T-helper 9 cell (primary cell): ENCODE measurements at places on chromosomes 5 and 9.

- DNase-seq, result no peak
Measured at GRCh38 chr5:39473156-39473775, 48.5 kb upstream of the DAB2 start.

DNA sequence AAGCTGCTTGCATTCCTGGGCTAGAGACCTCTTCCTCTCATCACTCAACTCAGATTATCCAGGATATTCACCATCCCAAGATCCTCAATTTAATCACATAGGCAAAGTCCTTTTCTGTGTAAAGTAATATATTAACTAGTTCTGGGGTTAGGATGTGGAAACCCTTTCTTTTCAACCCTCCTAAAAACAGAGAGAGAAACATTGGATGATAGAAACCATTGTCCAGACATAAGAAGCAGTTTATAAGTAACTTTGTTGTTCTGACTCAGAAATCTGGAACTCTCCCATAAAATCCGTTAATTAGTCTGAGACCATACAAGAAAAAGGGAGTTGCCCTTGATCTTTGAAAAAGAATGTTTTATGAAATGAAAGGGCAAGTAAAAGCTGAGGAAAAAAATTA is 817.1 kb upstream of the CDH9 start:
- DNase-seq, result no peak

- no peak for DNase-seq
Measured at GRCh38 chr5:44881266-44881665, 72.5 kb downstream of the MRPS30 start.

DNA sequence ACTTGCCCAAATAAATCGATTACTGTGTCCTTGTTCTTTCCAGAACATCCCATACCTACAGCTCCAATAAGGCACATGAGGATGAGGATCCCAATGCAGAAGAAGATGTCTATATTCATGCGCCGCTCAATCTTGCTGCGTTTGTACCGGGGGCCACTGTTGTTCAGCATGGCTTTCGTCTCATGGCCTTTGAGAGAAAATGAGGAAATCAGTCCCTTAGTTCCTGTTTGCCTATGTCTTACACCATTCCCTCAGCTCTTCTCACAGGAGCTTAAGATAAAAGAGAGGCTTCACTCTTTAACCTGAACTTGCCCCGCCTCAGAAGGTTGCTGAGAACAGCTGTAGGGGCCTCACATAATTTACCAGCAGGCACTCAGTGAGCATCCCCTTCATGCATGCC is 211.6 kb downstream of the ATP10B start:
- no peak for DNase-seq

- DNase-seq, result no peak
Measured at GRCh38 chr5:73280821-73281746, 108.1 kb downstream of the TMEM174 start.

DNA sequence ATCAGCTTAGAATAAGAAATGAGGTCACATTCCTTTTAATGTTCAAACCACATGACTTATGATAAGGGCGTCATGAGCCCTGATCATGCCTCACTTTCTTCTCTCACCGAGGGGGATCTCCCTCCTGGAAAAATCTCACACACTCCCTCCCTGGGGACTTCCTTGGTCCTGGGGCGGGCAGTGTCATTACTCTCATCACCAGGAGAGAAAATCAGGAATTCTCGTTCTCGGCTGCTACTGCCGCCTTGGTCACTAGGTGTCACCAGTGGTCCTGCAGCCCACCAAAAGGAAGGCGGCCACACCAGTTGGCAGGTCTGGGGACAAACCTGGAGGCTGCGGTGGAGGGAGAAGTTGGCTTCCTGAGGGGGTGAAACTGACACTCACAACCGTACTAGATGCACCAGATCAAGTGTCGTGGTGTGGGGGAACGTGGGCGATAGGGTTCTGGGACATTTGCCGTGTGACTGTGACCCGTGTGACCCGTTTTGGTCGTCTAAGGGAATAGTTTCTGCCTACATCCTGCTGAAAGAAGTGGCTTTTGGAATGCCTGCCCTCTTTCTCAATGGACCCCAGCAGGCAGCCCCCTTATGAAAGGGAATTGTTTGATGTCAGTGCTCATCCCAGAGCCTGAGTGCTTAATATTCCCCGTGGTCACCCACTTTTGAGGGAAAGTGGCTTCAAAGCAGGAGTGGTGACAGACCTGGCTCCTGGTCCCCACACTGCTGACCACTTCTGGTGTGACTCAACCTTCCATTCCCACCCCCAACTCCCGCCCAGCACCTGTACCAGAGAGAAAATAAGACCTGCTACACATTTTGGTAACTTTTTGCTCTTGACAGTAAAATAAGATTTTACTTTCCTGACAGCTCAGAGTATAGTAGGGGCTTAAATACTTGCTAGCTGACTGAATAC is 63.2 kb downstream of the ACER2 start:
- peak; percentile 23 for DNase-seq

DNA sequence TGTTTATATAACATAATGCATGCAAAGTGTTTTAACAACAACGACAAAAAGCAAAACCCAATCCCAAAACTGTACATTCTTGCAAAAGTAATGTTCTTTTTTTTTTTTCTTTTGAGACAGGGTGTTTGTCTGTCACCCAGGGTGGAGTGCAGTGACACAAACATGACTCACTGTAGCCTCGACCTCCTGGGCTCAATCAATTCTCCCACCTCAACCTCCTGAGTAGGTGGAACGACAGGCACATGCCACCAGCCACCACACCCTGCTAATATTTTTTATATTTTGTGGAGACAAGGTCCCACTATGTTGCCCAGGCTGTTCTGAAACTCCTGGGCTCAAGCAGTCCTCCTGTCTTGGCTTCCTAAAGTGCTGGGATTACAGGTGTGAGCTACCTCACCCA is 13.6 kb upstream of the HAVCR1 start:
- no peak for DNase-seq

DNA sequence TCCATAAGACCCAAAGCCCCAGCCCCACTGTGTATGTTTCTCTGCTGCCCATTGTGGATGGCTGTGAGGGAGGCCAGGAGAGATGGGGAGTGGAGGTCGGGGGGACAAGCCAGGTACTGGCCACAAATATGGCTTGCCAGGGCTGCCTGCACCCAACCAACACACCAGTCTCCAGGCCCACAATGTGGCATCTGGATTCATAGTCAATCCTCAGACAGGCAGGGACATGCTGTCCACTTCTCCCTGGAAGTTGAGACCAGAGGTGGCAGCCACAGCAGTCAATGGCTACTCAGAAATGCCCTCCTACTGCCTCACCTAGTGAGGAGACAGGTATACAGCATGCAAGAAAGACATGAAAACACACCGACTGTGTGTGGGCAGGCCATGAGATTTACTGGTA is 61.2 kb upstream of the SLC25A51 start:
- DNase-seq, result no peak
